ENCODE measurements at places on chromosomes 11 and 22.

DNA sequence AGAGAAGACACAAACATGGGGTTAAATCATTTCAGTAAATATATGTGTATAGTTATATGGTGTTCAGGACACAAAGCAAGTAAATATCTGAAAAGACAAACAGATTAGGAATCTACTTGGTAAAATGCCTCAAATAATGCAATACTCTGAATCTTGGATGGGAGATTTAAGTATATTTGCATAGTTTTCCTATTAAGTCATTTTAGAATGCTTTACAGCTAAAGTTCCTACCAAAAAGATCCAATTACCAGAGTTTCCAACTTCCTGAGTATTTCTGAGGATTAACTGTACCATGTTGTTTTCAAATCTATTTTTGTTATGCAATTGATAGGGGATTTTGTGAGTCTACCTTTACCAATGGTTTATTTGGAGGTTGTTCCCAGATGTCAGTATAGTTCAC, 424.4 kb upstream of the CCDC179 start:
- no peak for DNase-seq

- DNase-seq: no peak
Observed at GRCh38 chr11:61340979-61341378, 8.0 kb downstream of the TKFC start.

DNA sequence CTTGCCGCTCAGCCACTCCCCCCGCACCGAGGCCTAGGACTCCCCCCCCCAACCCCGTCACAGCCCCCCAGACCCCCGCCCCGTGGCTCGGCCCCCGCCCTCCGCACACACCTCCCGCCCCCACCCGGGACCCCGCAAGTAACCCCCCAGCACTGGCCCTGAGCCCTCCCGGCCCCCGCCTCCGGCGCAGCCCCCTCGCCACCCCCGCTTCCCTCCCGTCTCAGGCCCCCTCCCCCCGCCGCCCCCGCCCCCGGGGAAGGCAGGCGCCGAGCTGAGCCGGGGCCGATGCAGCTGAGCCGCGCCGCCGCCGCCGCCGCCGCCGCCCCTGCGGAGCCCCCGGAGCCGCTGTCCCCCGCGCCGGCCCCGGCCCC, 1.5 kb downstream of the SHANK3 start:
- no peak for DNase-seq

DNA sequence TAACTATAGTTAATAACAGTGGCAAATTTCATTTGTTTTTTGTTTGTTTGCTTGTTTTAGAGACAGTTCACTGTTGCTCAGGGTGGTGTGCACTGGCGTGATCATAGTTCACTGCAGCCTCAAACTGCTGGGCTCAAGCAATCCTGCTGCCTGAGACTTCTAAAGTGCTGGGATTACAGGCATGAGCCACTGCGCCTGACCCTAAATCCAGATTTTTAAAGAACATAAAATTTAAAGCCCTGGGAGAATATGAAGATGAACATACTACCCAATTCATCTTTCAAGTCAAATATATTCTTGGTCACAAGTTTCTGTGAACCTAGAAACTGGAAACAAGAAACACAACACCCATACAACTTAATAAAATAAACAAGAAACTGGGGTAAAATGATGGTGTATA, 28.1 kb downstream of the RRAS2 start:
- DNase-seq: no peak

DNA sequence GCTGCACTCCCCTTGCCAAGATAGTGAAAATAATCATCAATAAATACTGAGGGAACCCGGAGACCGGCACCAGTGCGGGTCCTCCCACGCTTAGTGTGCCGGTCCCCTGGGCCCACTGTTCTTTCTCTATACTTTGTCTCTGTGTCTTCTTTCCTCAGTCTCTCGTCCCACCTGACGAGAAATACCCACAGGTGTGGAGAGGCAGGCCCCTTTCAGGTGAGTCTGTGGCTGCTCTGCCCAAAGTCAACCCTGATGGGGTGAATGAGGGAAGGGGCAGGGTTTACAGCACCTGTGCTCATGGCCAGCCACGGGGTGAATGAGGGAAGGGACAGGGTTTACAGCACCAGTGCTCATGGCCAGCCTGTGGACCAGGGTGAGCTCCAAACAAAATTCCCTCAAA, 4.7 kb downstream of the BET1L start:
- no peak for DNase-seq

- no peak for DNase-seq
Observed at GRCh38 chr11:30015725-30016412, 961 bp downstream of the KCNA4 start.

DNA sequence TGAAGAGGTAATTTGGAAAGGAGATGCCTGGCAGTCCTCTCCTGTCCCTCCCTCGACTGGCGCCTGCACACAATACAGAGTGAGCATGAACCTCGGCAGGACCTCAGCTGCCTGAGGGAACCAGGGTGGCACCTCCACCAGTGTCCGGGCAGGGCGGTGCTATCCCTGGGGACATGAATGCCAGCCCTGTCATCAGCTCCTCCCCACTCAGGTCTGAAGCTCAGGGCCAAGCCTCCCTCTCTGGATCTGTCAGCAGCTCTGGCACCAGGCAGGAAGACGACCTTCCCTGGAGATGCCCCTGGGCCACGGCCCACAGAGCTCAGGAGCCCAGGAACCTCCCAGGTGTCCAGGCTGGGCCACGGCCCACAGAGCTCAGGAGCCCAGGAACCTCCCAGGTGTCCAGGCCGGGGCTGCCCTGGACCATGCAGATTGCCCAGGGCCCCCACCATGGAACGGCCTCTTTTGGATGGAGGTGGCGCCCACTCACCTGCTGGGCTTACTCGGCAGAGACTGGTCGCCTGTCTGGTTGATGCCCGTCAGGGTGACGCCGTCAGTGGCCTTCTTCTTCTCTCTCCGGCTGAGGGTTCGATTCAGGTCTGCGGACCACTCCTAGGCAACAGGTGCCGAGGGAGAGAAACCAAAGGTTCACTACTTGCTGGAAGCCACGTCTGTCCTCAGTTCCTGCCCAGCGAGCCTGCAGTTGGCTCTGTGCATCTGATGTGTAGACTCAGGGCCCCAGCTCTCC, 21.7 kb upstream of the ARFGAP3 start:
- DNase-seq: no peak

DNA sequence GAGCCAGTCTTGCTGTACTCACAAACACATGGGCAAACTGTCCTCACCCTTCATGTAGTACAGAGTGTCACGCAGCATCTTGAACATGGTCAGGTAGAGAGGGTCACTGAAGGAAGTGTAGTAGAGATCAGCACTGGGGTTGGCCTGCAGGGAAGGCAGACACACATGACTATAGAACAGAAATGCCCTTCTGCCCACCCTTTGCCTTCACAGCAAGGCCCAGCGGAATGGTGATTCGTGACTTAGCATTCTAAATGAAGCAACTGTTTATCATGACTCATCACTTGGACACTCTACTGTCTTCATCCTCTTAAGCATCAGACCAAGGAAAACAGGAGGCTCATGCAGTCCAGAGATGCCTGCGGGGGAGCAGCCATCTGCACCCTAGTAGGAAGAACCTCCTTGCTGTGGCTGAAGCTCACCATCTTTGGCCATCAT, 33.4 kb downstream of the SERPIND1 start:
- no peak for DNase-seq

DNA sequence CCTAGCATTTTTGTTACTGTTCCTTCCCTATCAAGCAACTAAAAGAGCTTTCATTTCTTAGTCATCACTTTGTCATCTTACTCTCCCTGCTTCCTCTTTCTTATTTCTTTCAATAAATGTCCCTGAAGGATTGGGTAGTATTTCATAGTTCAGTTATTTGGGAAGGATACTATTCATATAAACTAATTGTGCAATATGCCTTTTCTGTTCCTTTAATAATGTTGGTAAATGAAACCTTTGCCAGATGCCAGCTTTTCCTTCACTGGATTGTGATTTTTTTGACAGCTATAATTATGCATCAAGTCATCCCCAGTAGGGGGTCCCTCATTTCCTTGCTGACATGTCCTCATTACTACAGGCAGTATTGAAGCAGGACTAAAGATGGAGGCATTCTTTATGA, 101.7 kb downstream of the ATM start:
- DNase-seq: no peak

GRCh38 chr22:17140826-17141766, 18.0 kb downstream of the HDHD5 start:
- DNase-seq: no peak

GRCh38 chr11:96324912-96325311, 18.1 kb downstream of the MAML2 start:
- DNase-seq: no peak

DNA sequence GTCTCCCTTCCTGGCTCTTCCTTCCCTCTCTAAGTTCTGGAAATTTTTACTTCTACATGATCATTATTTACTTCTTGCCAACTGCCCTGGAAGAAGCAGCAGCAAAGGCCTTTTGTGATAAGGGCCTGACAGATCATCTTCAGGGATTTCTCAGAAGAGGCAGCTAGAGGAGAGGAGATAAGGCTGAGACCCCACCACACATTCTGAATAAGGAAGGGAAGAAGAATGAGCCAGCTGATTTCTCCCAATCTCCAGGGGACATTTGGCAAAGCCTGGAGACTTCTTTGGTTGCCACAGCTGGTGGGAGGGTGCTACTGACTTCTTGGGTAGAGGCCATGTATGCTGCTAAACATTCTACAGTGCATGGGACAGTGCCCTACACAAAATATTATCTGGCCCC, 122.4 kb upstream of the OR9Q1 start:
- DNase-seq: no peak

DNA sequence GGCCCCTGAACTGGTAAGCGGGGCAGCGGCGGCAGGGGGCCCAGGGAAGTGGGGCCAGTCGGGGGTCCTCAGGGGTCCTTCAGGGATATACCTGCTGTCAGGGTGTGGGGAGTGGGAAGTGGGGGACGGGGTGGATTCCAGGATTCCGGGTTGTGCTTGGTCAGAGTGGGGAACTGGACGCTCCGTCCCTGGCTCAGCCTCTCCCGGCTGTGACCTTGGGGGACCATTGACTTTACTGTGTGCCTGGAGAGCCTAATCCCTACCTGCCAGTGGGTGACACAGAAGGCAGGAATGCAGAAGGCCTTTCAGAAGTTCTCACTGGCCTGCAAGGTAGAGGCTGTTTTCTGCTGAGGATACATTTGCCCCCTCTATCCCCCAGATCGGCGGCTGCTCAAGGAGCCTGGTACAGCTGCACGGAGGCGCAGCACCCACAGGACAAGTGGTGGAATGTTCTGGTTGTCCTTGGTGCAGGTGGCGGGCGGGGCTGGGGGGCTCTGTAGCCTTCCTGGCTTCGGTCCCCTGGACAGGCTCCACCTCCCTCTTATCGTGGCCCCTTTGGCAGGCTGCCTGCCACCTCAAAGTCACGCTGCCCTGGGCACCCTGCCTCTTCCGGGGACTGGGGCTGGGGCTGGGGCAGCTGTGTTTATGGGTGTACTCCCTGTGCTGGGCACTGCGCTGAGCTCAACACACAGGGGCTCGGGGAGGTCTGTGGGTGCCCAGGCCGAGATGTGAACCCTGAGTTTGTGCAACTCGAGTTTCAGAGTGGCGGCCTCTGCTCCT, 18.4 kb downstream of the KCNQ1 start:
- no peak for DNase-seq

All from activated CD4-positive, alpha-beta T cell treated with anti-CD3 and anti-CD28 coated beads, Interleukin-2, amount 50 U/mL, for 1 hour (primary cell).